Activated CD4-positive, alpha-beta T cell treated with anti-CD3 and anti-CD28 coated beads, Interleukin-2, amount 50 U/mL, for 4 hours (primary cell): ENCODE measurements at places on chromosomes 11 and 22.

DNA sequence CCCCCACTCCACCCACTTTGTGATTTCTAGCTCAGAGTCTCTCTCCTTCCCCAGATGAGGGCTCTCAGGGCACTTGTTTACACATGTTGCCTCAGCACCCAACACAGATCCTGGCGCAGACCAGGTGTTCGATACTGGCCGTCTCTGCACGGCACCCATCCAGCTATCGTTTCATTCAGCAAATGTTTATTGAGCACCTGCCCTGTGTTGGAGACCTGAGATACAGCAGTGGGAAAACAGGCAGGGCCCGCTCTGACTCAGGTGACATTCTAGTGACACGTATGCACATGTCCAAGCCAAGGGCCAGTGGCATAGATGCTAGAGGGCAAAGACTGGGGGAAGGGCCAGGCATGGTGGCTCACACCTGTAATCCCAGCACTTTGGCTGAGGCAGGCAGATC lies 71.9 kb downstream of the NFAM1 start:
- no peak for DNase-seq

GRCh38 chr22:50704510-50705218 lies 32.0 kb downstream of the SHANK3 start:
- DNase-seq = no peak

DNA sequence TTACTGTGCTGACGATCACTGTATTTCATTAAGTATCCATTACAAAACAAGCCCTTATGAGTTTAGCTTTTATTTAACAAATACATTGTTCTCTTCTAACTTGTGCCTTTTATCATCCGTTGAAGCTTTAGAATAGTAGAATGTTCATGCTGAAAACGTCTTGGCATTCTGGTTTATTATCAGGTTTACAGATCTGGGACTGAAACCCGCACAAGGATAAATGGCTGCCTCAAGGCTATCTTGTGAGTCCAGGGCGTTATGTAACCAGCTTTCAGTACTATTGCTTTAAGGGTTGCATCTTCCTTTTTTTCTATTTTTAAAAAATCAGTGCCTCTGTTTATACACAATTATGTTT lies 66.6 kb upstream of the PRODH start:
- DNase-seq = no peak

- no peak for DNase-seq
These were observed 4.8 kb upstream of the SAA2 start for GRCh38 chr11:18253233-18253632.

GRCh38 chr22:28351476-28351875 lies 328.2 kb downstream of the TTC28 start:
- DNase-seq = no peak

GRCh38 chr11:46048198-46048597 lies 73.1 kb downstream of the PHF21A start:
- no peak for DNase-seq

DNA sequence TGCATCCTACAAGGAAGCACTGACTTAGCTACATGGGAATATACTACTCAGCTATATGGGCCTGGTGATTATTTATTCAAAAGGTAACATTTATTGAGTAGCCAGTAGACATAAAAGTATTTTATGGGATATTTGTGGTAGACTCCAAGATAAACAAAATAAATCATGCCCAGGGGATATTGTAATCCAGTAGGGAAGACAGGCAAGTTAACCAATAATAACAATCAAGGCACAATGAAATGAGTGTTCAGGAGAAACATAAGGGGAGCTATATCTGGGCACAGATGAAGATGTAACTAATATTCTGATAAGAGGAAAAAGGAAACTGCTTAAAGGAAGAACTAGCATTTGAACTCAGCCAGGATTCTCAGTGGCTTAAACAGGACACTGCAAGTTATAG lies 161.4 kb upstream of the MTNR1B start:
- DNase-seq = no peak

DNA sequence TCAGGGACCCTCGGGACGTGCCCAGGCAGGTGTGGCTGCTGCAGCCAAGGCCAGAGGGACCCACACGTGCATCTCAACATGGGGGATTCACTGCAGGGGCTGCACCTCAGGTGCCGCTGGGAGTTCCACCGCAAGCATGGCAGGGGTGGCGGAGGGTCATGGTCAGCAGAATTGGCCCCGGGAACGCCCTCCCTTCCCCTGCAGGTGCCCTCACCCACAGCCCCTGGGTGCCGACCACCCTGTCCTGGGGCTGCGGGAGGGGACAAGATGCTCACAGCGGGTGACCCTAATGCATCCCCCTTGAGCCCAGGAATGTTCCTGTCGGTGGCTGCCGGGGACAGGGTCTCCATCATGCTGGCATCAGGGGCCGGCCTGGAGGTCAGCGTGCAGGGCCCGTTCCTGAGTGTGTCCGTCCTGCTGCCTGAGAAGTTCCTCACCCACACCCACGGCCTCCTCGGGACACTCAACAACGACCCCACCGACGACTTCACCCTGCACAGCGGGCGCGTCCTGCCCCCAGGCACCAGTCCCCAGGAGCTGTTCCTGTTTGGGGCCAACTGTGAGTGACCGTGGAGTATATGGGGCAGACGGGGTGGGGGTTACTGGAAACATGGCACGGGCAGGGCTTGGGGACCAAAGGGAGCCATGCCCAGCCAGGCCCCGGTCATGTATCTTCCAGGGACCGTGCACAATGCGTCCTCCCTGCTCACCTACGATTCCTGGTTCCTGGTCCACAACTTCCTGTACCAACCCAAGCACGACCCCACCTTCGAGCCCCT lies 5.8 kb downstream of the SUSD2 start:
- DNase-seq = no peak

DNA sequence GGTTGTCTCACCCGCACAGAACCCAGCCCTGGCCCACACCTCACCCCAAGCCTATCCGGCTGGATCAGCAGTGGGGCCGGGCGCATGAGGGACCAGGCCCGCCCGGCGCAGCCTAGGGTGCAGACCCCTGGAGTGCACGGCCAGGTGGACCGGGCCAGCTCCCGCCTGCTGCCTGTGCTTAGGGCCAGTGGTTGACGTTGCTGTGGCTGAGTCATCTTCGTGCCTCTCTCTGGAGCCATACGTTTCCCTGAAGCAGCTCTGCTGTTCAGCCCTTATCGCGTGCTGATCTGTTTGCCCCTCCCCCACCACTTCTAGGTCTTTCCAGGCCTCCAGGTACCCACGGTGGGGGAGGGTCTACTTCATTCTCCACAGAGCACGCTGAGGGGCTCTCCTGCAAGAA lies 39.5 kb downstream of the CDKN1C start:
- DNase-seq = no peak

DNA sequence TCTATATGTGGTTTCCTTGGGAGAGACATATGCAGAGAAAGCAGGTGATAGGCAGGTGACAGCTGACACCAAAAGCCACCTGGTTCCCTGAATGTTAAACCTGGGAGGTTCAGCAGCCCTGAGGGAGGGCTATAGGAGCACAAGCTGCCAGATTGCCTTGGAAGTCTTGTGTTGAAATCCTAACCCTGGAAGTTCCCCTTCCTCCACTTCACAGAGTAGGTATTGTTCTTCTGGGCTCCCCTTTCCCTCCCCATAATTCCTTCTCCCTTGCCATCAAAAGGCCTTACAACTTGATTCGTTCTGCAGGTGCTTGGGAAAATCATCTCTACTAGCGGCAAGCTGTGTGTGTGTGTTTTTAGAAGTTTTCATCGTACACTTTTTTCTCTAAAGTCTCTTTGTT lies 5.4 kb downstream of the LDLRAD3 start:
- DNase-seq = no peak

DNA sequence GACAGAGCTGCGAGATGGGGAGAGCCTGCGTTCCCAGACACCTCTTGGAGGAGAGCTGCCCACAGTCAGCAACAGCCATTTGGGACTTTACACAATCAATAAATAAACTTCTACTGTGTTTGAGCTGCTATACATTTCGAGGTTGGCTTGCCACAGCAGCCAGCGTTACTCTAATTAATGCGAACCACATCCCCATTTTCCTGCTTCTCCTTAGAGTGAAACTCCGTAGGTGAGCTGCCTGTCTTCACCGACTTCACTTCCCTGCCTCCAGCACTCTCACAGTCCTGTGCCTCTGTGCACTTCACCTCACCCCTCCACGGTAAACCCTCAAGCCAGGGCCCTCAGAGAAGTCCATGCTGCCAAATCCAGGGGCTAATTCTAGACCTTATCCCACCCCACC lies 5.9 kb upstream of the SLC22A12 start:
- DNase-seq = no peak

- no peak for DNase-seq
These were observed 1.8 kb downstream of the ARHGAP1 start for GRCh38 chr11:46698597-46698996.

- peak; percentile 37 for DNase-seq
These were observed 77.0 kb downstream of the ZNF280B start for GRCh38 chr22:22431271-22432220.
